ENCODE measurements at places on chromosomes 13 and 19.

GRCh38 chr13:93368296-93368695, 141.7 kb downstream of the GPC6 start:
- DNase-seq: no peak

GRCh38 chr13:25581351-25581750, 209.6 kb downstream of the ATP8A2 start:
- no peak for DNase-seq

GRCh38 chr19:4547303-4548237, 7.7 kb upstream of the LRG1 start:
- DNase-seq: no peak

DNA sequence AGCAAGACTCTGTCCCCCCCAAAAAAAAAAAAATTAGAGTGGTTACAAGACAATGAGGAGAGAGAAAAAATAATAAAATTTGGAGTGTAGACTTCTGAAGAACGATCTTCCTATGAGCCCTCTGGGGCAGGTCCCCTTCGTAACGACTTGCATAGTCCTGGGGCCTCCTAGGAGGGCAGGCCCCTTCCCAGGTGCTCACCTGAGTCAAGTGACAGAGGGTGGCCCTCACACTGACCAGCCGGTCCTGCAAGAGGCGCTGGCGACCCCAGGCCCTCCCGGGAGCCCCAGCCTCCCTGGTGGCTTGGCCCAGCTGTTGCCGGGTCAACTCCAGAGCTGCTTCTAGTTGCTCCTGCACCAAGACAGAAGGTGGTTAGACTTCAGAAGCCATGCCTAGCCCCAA, 14.9 kb downstream of the PLEKHA4 start:
- no peak for DNase-seq

DNA sequence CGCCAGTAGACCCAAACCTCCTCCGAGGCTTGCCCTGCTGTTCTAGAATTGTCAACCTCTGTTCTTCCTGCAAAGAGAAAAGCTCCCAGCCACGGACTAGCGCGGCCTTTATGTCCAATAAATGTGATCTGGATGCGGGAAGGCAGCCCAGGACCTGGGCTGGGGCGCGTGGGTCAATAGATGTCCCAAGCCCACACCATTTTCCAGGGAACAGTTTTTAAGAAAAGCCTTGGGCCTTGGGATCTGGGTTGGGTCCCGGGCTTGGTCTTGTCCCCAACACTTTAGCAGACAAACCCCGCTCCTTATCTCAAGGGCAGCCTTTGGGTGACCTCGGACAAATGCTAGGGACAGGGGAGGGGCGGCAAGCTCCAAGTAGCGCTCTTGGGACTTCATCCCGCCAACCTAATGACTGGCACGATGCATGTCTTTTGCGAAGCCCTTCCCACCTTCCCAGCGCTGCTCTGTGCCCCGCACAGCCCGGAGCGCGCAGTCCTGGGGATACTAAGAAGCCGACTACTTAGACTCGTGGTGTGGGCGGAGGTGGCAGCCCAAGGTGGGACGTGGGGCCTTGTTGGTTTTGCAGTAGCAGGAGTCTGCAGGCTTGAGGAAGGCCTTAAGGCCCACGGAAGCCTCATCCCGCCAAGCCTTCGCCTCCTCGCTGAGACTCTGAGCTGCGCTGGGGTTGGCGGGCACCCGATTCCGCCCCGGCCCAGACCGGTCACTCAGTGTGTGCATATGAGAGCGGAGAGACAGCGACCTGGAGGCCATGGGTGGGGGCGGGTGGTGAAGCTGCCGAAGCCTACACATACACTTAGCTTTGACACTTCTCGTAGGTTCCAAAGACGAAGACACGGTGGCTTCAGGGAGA, 10.8 kb downstream of the SOX21 start:
- DNase-seq: no peak

DNA sequence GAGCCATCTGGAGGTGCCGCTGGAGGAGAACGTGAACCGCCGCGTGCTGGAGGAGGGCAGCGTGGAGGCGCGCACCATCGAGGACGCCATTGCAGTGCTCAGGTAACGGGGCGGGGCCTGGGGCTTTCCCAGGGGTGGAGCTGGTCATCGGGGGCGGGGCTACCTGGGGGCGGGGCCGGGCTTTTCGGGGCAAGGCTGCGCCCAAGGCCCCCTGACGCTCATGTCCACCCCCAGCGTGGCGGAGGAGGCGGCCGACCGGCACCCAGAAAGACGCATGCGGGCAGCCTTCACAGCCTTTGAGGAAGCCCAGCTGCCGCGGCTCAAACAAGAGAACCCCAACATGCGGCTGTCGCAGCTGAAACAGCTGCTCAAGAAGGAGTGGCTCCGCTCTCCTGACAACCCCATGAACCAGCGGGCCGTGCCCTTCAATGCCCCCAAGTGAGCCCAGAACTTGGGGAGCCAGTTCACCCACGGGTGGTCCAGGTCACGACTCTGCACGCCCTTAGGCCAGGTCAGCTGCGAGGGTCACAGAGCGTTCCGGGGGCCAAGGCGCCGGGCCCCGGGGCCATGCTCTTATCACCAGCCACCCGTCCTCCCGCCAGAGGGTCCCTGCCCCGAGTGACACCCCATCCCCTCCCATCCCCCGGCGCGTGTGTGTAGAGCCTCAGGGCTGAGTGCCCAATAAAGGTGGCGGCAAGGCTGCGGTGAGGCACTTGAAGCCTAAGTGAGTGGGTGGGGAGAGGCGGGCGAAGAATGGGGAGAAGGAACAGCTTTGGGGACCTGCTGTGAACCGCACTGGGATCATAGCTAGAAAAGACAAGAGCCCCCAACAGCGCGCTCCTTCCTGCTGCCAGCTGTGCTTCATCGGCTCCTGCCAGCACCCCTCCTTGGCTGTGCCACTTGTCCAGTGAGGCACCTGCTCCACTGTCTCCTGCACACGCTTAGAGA, 10.7 kb downstream of the CCDC124 start:
- DNase-seq: no peak

DNA sequence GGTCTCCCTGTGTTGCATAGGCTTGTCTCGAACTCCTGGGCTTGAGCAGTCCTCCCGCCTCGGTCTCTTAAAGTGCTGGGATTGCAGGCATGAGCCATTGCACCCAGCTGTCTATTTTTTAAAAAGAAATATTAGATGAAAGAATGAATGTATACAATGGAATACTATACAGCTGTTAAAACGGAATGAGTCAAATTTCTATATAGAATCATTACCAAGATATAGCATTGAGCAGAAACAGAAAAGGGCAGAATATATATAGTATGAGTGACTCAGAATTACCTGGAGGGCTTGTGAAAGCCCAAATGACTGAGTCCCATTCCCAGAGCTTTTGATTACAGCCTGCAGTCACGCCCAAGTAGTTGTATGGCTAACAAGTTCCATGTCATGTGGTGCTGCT, 4.4 kb downstream of the DACT3 start:
- no peak for DNase-seq

DNA sequence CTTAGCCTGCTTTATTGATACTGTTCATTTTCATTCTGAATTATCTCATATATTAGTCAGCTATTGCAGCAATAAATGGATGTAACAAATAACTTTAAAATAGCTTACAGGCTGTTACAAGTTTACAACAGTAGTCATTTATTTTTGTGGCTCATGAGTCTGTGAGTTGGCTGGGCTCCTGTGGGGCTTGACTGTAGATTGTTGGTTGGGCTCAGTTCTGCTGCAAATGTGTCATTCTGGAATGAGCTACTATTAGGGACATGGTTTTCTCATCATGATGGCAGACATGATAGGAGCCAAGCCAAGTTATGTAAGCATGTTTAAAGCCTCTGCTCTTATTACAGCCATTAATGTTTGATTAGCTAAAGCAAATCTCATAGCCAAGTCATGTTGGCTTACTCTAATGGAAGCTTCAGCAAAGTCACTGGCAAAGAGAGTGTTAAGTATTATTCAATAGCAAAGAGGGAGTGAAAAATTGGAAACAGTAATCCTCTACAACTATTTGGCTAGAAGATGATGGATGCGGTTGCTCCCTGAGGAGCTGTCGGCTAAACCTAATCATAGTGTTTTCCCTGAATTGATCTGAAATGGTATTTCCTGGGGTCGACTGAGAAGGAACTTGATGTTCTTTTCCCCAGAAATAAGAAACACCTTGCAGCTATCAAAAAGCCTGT, 391.3 kb downstream of the TDRD3 start:
- no peak for DNase-seq

GRCh38 chr13:109140479-109141349, 511.3 kb downstream of the MYO16 start:
- no peak for DNase-seq

- no peak for DNase-seq
Observed at GRCh38 chr19:1163283-1163933, 10.7 kb downstream of the SBNO2 start.

DNA sequence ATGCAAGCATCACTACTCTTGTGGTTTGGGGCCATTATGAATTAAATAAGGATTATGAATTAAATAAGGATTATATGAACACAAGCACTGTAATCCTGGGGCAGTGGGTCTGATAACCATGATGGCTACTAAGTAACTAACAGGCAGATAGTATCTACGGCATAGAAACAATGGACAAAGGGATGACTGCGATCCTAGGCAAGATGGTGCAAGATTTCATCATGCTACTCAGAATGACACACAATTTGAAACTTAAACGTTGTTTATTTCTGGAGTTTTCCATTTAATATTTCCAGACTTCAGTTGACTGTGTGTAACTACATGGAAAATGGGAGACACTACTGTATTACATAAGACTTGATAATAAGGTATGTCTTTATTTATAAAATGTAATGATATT, 15.1 kb downstream of the KCNRG start:
- DNase-seq: no peak

- DNase-seq: peak; percentile 53
Observed at GRCh38 chr19:16066611-16067104, 9.6 kb upstream of the TPM4 start.

- DNase-seq: no peak
Observed at GRCh38 chr19:11291991-11292390, 4.0 kb upstream of the TSPAN16 start.

GRCh38 chr13:51479199-51479523, 26.3 kb upstream of the INTS6 start:
- DNase-seq: peak; percentile 39
